ENCODE measurements at places on chromosomes 16 and 17.

DNA sequence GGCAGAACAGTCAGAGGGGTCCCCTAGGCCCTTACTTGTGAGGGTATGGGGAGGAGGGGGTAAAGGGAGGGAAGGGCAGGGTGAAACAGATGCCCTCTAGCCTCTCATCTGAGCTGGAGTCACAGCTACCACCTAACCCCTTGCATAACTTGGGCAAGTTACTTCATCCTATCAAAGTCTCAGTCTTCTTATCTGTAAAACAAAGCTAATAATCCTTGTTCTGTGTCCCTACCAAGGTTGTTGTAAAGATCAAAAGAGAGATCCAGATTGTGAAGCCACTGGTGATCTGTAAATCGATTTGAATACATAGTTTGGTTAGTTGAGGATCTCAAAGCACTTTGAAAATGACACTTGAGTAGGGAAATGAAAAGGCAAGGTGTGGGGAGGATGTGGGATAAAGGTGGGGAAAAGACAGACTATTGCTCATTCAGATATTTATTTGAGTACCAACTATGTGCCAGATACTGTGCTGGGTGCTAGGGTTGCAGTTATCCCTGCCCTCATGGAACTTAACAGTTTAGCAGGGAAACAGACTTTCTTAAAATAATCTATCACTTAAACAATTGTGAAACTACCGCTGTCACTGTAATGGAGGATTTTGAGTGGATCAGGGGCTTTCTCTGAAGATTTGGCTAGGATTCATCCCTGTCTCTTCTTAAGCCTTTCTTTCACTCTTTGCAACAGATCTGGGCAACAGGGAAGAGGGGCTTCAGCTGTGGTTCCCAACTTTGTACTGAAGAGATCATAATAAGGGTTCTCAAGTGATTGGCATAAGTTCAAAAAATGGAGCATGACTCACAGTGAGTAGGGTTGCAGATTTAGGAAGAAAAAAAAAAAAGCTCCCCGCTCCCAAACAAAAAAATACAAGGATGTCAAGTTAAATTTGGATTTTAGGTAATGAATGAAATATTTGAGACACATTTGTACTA lies 3.0 kb downstream of the HEATR9 start:
- DNase-seq: no peak

DNA sequence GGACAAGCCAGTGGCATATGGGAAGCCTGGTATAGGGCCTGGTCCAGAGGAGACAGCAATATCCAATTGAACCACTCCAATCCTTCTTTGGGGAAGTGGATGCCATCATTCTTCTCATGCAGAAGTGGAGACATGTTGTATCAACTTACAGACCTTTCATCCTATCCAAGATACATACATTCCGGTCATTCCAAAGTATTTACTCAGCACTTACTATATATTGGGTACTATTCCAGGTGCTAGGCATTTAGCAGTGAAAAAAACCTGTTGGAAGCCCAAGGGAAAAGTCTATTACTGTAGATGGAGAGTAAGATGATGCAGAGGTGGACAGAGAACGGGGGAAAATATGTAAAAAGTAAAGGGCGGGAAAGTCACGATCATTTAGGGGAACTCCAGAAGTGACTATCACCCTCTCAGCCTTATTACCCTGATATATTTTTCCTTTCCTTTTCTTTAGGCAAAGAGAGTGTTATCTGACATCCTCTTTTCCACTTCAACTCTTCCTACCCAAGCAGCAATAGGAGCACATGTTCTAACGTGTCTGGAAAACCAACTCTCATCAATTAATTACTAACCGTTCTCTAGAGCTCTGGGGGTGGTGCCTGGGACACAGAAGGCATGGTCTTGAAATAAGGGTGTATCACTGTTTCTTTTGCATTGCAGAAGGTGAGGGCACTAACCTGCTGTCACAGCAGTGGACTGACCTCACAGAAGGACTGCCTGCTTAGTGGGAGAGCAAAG lies 210.1 kb upstream of the MAF start:
- no peak for DNase-seq

DNA sequence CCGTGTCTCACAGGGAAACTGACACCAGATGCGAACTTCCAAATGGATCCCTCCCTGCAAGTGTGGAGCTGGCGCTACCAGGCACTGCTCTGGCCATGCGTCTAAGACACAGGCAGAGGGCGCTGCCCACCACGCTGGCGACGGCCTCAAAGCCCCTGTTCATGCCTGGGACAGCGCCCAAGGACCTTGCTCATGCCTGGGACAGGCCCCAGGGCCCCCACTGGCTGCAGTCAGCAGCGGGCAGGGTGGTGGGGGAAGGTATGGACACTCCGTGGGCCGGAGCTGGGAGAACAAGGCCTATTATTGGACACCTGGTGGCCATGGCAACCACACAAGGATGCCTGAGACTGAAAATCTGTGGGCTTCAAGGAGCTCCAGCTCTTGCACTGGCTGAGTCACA lies 8.8 kb downstream of the ZG16B start:
- peak; percentile 55 for DNase-seq

GRCh38 chr16:66618588-66619375 lies 14.3 kb downstream of the CMTM3 start:
- no peak for DNase-seq

- peak; percentile 86 for DNase-seq
Observed at GRCh38 chr17:35051183-35051578, 12.3 kb downstream of the RFFL start.

- no peak for DNase-seq
Observed at GRCh38 chr16:68969338-68969737, 126.0 kb downstream of the TANGO6 start.

- DNase-seq: peak; percentile 26
Observed at GRCh38 chr16:4477966-4478365, 1.8 kb downstream of the HMOX2 start.
